ENCODE measurements at places on chromosomes 7 and 10.

DNA sequence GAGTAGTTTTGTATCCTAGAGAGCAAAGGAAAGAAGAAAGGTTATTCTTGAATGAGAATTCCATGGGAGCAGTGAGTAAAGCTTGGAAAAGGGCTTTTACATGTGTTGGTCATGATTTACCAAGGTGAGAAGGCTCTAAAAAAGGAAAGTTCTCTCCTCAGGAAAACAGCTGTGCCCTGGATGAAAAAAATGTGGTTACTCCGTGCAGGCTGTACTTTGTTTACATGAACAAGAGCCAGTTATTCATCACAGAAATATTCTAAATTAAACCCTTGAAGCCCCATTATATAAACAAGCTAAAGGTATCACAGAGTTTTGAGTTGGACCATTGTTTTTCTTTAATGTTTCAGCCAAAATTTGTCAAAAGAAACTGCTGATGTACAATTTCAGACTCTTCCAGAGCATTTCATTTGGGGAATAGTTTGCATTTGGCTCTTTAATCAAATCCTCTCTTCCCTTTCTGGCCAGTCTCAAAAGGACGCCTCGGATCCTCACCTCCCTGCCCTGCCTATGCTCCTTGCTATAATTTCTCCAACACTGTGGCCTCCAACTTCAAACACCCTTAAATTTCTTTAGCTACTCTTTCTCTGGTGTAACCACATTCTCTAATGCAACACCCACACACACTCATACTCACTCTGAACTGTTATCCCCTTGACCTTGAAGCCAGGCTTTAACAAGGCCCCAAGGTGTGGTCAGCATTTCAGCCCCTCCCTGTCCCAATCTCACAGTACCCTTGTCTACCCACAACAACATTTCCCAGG, 47.4 kb downstream of the AFAP1L2 start:
- peak; percentile 50 for DNase-seq

- DNase-seq: peak; percentile 58
These were observed at the start of gene OGDHL for GRCh38 chr10:49761789-49762565. Gene OGDHL (minus strand): TSS chr10:49762323. CDS start chr10:49758592, 3,731 bp downstream.

DNA sequence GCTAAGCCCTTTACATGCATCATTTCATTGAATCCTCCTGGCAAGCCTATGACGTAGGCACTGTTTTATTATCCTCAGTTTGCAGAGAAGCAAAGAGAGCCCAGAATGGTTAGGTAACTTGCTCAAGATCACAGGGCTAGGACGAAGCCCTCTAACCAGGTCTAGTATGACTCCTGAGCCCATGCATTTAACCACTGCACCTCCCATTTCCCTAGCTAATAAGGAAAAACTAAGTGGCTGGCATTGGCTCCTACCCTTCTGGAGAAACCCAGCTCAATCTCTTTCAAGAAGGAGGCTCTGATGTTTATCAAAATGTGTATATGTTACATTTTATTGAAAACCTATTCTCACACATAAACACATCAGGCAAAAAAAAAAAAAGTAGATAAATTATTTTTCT, 19.8 kb downstream of the MYOF start:
- no peak for DNase-seq

DNA sequence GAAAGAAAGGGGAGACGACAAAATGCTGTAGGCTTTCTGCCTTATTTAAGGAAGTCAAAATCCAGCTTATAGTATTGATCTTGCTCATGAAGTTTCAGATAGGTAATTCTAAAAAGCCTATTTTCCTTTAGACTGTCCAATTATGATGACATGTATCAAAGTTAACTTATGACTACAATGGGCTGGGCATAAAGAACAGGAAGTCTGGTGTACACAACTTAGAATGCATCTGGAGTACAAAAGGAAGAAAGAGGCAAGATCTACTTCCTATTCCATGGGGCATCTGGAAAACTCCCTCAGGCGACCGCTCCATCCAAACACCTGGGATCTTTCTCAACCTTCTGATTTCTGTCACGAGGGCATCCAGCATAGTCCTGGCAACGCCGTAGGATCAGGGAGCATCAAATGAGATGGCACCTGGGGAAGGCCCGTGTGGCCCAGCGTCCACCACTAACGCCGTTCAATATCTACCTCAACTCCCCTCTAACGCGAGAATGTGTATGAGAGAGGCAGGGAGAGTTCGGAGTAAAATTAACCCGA, 512 bp downstream of the FAM24B start:
- DNase-seq: peak; percentile 39

GRCh38 chr7:1290679-1291356, 58.1 kb downstream of the UNCX start:
- no peak for DNase-seq

- no peak for DNase-seq
These were observed 135.4 kb downstream of the EVX1 start for GRCh38 chr7:27377988-27378387.
